Fibroblast of skin of back (primary cell): ENCODE measurements at places on chromosomes 7 and 10.

GRCh38 chr7:73844848-73845460 is 2.6 kb upstream of the METTL27 start:
- peak; percentile 74 for DNase-seq

DNA sequence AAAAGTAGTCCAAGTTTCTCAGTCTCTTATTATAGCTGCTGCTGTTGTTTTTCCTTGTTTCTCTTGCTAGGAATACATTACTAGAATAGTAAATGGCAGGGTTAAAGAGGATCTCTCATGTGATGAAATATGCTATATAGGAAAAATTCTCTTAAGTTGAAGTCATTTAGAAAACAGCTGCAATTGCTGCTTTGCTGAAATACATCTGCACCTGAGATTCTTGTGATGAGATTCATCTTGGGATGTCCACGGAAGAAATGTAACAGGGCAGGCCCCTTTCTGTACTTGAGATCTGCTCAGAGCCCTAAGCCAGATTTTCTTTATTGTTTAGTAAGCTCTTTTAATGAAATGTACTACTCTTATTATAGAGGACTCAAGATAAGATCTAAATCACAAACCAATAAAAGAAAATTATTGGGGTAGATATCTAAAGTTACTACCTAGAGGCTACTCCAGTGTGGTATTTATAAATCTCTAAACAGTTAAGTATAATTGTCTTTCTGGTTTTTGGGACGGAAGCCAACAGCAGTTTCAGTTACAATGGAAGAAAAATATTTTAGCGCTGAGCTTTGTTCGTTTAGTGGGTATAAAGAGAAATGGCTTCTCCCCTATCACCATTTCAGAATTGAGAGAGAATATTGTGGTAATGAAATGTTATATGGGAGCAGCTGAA is 701.5 kb downstream of the KCNMA1 start:
- DNase-seq: no peak

DNA sequence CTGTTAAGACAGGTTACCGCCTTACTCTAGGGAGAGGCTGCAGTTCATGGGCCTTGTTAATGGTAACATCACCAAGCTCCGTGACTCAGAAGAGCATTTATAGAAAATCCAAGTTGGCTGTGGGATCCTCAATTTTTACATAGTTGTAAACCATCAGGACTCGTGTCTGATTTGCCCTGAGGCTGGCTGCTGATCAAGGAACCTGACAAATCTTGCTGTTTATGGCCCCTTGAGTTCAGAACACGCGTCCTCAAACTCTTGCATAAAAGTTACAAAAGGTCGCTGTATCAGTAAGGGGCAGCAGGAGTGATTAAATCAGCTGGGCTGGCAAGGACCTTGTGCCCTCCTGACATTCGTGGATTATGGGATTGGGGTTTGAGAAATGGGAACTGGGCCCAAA is 4.6 kb downstream of the SLC13A4 start:
- no peak for DNase-seq

- DNase-seq: no peak
These were observed 276.5 kb upstream of the KLF6 start for GRCh38 chr10:4061441-4061951.

GRCh38 chr7:132618271-132618955 is 42.1 kb upstream of the PLXNA4 start:
- DNase-seq: no peak

DNA sequence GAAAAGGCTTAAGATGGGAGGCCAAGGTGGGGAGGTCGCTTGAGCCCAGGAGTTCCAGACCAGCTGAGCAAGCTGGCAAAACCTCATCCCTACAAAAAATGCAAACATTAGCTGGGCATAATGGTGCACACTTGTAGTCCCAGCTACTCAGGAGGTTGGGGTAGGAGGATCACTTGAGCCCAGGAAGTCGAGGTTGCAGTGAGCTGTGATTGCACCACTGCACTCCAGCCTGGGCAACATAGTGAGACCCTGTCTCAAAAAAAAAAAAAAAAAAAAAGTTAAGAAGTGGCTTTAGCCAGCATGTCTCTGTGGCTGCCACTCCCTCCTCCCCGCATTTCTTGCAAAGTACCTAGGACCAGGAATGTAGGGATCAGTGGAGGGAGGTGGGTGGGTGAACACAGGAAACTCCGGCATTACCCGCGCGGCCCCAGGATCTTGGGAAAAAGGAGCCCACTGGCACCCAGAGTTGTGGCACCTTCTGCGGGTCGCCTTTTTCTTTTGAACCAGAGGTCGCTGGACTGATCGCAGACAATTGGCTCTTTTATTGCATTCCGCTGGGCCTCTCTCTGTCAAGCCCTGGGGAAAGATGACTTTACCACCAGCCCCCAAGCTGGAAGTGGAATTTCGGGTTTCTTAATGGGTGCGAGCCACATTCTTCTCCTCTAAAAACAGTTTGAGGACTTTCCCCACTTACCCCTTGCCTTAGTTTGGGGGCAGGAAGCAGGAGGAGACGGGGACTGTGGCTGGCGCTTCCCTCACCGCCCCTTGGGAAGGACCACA is 3.5 kb downstream of the VGF start:
- no peak for DNase-seq

DNA sequence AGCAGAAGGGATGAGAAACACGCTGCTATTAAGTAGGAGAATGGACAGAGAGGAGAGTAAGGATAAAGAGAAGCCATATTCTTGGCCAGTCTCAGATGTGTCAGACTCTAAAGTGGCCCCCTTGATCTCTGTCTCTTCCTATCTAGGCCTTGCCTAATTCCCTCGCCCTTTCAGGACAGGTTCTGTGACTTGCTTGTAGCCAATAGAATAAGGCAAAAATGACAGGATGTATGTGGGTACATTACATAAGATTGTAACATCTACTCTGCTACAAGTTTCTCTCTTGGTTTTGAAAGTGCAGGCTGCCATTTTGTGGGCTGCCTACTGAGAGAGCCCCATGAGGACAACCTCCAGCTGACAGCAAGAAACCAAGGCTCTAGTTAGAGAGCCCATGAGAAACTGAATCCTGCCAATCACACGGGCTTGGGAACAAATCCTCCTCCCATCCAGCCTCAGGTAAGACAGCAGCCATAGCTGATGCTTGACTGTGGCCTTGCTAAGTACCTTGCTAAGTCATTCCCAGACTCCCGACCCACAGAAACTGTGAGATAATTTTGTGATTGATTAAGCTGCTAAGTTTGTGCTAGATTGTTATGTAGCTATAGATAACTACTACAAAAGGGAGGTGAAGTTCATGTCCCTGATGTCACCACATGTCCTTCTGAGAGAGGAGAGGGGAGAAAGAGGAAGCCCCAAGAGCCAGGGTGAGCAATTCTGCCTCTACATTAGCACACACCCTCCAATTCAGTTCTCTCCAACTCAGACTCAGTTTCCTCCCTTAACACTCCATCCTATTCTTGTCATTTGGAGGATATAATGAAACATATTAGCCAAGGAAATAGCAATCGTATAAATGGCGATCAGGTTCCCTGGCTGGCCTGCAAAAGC is 185.5 kb downstream of the SGMS1 start:
- no peak for DNase-seq

- DNase-seq: no peak
These were observed 52.2 kb downstream of the TMEM178B start for GRCh38 chr7:141126107-141126506.

DNA sequence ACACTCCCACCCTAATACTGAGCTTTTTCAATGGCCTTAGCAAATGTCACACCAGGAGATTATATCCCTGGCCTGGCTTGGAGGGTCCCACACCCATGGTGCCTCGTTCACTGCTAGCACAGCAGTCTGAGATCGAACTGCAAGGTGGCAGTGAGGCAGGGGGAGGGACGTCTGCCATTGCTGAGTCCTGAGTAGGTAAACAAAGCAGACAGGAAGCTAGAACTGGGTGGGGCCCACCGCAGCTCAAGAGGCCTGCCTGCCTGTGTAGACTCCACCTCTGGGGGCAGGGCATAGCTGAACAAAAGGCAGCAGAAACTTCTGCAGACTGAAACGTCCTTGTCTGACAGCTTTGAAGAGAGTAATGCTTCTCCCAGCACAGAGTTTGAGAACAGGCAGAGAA is 338.9 kb upstream of the MBL2 start:
- DNase-seq: no peak

- no peak for DNase-seq
These were observed 8.6 kb downstream of the MRC1 start for GRCh38 chr10:17817790-17818189.

DNA sequence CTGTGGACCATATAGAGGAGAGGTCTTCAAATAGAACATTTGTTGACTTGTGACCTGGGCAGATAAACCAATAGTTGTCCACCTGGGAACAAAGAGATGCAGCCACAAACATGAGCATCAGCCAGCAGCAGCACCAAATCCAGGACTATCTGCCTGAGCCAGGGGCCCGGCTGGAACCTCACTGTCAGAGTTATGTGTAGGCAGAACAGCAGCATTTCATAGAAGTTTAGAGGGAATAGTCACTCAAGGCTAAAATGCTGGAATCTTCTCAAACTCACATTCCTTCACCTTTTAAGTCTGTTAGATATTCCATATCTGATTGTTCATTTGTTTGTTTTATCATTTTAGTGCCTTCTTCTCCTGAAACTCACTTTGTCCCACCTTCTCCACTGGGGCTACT is 72.2 kb upstream of the IL6 start:
- no peak for DNase-seq

DNA sequence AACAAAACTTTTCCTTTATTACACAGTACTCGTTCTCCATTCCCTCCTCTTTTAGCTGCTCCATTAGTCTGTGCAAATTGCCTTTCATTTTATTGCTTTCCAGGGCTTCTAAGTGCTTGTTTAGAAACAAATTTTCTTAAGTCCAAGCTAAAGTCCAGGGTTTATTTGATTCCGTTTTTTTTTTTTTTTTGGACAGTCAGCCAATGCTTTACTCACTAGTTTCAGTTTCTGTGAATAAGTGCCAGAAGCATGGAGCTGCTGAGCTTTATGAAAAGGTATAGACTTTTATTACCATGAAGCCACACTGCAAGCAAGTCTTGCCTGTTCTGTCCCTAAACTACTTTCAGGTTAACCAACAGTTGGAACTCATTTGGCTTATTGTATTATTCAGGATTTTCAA is 455.0 kb downstream of the GFRA1 start:
- no peak for DNase-seq

DNA sequence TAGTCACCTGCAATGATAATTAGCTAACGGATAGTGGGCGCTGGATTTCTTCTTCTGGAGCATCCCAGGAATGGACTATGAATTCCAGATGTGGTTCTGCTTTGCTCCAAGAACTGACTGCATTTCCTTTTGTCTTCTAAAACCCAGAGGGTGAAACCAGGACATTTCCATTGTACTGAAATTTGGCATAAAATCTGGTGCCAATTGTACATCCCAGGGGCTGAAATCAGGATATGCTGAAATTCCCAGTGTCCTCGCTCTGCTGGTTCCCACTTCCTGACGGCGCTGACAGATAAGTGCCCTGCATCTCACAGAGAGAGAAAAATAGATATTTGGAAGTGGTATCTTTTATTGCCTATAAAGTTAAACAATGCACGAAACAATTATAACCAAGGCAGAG is 31.9 kb downstream of the RBM20 start:
- DNase-seq: no peak

DNA sequence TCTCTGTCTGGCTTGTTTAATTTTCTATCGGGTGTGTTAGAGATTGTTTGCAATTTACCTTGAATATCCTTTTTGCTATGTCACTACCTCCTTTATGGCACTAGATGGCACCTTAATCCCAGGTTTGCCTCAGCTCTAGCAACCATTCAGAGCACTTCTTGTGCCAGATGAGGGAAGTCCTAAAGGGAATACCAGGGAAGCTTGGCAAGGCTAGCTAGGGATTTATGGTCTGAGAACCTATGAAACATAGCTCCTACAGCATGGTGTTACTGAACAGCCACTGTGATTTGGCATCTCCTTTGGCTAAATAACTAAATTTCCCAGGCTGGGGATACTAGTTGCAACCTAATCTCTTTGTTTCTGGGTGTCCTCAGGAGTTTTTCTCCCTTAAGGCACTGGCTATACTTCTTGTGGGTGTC is 69.0 kb upstream of the VOPP1 start:
- DNase-seq: peak; percentile 68
